ENCODE measurements at places on chromosomes 2 and 18.

- no peak for DNase-seq
Observed at GRCh38 chr18:76892832-76893231, 70.5 kb downstream of the ZNF236 start.

- DNase-seq = no peak
Observed at GRCh38 chr2:225779829-225780228, 380.3 kb downstream of the NYAP2 start.

DNA sequence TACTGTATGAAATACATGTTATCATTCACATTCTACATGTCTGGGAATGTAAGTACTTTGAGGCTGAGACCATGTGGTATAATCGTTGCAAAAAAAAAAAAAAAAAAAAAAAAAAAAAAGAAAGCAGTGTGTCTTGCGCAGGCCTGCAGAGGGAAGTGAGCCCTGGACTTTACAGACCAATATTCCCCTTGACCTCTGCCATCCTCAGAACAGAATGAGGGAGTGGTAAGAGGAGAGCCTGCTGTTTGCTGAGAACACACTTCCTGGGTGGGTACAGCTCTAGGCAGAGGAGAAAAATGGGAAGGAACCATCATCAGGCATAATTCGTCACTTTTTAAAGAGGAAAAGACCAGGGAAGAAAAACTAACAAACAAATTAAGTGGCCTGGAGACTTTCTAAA lies 28.8 kb upstream of the TBC1D8 start:
- DNase-seq = no peak

DNA sequence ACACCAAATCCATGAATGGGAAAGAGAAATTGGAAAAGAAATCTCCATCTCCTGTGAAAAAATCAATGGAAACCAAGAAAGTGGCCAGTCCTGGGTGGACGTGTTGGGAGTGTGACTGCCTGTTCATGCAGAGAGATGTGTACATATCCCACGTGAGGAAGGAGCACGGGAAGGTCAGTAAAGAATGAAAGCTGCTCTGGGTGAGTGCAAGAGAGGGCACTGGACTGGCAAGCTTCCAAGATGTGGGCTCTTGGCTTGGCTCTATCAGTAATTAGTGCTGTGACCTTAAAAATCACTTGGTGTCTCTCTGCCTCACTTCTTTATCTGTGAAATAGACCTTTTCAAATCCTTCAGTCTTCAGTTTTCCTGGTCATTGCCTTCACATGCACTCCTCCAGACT lies 89.0 kb downstream of the ZNF532 start:
- DNase-seq = peak; percentile 55

DNA sequence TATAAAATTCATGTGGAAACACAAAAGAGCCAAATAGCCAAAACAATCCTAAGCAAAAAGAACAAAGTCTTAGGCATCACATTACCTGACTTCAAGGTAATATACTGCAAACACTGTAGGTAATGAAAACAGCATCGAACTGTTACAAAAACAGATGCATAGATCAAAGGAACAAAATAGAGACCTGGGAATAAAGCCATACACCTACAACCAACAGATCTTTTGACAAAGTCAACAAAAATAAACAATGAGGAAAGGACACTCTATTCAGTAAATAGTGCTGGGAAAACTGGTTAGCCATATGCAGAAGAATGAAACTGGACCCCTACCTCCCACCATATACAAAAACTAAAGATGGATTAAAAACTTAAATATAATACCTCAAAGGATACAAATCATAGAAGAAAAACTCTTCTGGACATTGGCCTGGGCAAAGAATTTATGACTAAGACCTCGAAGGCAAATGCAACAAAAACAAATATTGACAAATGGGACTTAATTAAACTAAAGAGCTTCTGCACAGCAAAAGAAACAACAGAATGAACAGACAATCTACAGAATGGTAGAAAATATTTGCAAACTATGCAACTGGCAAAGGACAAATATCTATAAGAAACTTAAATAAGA lies 218.0 kb downstream of the PHLPP1 start:
- no peak for DNase-seq

DNA sequence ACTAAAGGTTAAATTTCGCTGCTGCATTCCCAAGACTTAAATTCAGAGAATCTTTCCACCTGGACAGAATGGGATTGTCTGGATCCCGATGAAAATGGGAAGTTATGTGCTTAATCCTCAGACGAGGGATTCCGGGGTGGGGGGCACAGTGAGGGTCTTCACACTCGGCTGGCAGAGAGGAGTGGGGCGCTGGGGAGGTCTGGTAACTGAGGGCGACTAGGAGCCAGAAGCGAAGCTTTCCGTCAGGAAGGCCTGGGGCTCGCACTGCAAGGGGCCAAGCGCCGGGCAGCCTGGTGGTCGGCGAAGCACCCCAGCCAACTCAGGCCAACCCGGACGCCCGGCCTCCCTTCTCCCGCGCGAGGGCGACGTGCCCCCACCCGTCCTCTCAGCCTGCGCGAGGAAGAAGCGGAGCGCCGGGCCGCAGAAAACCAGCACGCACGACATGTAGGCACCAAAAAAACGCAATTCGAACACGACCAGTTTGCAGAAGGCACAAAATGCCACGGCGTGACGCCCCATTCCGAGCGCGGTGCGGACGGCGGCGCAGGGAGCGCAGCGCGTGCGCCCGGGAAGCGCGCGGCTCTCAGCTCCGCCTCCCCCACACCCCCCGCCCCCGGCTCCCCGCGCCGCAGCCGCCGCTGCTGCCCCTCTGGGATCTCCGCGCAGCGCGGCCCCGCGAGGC lies 188.1 kb downstream of the ZEB2 start:
- no peak for DNase-seq

DNA sequence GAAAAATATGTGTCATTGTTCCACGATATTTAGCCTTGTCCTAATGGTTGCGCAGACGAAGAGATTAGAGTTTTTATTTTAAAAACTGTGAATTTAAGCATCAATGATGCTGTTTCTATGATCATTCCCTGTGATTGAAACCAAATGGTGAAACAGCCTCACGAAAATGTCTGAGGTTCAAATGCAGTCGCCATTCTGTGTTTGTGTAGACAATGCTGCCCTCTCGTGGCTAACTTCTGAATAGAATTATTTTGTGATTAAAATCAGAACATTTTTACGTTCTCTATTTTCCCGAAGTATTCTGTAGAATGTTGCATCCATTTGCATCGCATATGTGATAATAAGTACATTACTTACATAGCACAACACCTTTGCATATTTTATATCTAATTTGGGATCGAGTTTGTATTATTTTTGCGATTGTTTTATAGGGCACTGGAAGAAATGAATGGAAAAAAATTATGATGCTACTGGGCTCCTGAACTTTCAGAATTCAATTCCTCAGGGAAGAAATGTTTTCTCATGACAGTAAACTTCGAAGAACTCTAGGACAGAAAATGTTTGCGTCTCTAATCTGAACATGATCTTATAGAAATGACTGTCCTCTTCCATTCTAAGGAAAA lies 54.8 kb upstream of the CREB1 start:
- DNase-seq = peak; percentile 47

- DNase-seq = no peak
Observed at GRCh38 chr2:9617749-9618148, 13.0 kb downstream of the YWHAQ start.

- DNase-seq = no peak
Observed at GRCh38 chr2:121483846-121484245, 46.8 kb upstream of the RNU4ATAC start.

- no peak for DNase-seq
Observed at GRCh38 chr2:178933493-178933892, 116.4 kb downstream of the CCDC141 start.

DNA sequence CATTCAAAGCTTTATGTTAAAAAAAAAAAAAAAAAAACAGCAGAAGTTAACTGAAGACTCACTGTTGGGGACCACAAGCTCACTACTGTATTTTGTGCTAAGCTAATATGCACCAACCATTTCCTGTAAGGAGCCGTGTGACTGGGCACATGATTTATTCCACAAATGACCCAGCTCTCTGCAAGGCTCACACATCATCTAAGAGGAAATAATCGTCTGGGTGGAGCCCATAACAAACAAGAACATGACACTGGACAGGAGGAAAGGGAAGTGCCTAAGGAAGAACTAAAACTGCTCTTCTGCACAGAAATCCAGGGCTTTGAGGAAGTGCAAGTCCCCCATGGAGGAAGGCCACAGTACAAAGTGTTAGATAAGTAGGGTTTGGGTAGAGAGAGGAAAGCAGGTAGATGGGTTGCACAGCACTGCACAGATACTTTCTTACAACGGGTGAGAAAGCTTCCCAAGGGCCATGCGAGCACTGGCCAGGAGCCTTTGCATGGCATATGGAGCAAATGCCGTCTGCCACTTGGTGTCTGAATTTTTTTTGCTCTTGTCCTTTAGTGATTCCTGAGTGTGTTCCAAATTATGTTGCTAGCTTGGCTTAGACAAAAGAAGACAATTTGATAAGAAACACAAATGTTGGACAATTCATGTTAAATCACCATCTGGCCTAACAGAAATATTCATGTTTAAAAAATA lies 24.4 kb downstream of the NFE2L2 start:
- DNase-seq = peak; percentile 75

- no peak for DNase-seq
Observed at GRCh38 chr18:53135654-53136053, 795.7 kb downstream of the DCC start.

DNA sequence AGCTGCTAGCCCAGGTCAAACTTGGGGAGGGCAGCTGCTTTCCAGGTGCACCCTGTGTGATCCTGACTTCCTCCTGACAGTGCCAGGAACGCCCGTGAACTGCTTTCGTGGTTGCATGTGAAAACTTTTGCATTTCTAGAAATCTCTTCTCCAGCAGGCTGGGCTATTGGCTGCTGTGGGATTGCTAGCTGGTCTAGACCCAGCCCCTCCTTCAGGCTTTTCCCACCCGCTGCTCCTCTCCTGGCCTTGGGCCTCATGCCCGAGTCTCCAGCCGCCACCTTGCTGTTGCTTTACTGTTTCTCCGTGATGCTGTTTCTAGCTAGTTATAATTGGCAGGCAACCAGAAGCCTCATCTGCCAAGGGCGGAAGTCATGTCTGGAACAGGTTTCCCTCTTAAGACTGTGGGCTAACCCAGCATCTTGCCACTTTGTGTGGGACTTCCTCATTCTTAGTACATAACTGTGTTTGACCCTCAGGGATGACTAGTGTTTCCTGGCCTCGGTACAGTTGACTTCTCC lies 27.0 kb upstream of the MGAT4A start:
- DNase-seq = peak; percentile 86
